Fibroblast of lung (primary cell): ENCODE measurements at places on chromosomes 2 and 18. TPM values are rescaled to one million over a fixed set of nuclear protein-coding genes. Genes with fewer than 3 reads are reported as not detected.

MC4R gene
- not detected in 2 replicates for total RNA-seq

DNA sequence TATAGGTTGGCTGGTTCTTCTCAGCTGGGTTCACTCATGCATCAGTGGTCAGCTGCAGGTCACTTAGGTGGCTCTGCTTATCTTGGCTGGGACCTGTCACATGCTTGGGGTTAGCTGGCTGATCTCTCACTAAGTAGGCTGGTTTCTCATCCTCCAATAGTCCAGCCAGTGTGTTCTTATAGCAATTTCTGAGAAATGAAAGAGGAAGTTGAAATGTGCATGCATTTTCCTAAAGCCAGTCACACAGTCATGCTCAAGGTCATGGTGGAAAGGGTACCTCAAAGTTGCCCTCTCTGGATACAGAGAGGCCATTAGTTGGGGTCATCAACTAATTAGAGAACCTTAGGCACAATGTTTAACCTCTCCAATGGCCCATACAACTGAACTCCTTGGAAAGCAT is 64.4 kb downstream of the KLHL29 start:
- no peak for DNase-seq

- DNase-seq, result no peak
These were observed 28.8 kb upstream of the RMDN2 start for GRCh38 chr2:37896319-37896718.

DNA sequence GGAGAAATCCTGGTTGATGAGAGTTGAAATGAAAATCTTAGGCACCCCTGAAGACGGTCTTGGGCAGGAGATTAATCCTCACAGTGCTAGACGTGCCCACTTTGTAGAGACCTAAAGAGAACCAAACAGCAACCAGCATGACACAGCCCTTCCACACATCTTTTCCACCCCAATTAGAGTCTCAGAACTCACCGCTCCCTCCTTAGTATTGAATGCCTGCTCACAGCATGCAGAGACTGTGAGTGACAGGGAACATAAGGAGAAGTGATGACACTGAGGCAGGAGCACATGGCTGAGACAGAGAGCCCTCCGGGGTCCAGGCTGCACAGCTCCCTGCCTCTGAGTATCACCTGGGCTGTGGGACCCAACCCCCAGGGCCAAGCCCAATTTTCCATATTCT is 367.6 kb downstream of the EIPR1 start:
- DNase-seq, result no peak

DNA sequence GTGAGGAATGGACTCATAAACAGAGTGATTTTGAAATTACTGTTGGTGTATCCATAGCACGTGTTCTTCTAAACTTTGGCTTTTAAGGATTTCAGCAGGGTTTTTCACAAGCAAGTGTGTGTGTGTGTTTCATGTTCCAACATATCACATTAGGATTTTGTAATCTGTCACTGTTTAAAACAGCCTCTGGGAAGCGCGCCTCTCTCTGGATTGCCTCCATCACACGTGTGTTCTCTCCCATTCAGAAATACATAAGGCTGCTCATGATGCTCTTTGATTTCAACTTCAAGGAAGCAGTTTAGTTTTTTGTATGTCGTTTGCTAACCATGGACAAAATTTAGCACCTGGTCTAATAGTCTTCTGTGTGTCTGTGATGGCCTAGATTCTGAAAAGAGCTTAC is 370.4 kb downstream of the MTX2 start:
- DNase-seq, result no peak

GRCh38 chr2:108823286-108823685 is 36.7 kb downstream of the CCDC138 start:
- DNase-seq, result no peak
